ENCODE measurements at places on chromosomes 6 and 20.

GRCh38 chr20:7883741-7884140 is 56.5 kb downstream of the HAO1 start:
- ATAC-seq = no peak

DNA sequence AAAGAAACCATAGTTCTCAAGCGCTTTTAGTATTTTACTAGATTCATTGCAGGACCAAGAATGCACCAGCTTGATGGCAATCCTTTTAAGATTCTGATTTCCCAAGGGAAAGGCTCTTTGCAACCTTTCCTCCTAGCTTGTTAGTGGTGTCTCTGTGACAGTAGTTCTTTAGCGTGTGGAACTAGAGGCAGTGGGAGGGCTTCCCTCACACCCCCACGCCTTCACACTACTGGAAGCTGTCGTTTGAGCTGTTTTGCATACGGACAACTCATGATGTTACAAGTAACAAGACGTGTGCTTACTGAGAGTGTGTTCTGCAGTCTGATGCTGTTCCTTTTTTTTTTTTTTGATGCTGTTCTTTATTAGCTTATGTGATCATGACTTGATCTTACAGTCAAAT is 34.1 kb downstream of the EYA4 start:
- no peak for ATAC-seq

- peak; percentile 70 for ATAC-seq
These were observed 12.3 kb downstream of the TMEM14B start for GRCh38 chr6:10759884-10760329.

DNA sequence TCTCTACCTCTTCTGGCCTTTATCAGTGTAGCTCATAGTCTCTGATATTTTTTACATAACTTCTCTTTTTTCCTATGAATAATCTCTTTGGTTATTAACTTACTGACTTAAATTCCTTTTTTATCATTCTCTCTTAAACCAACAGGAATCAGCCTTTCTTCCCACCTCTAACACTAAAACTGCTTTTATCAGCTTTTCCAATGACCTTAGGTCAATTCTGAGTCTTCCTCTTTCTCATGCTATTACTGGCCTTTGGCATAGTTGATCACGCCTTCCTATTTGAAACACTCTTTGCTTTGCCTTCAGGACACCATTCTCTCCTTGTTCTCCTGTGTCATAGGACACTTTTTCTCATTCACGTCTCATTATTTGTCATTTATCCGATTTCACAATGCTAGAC is 8.1 kb upstream of the HINT3 start:
- no peak for ATAC-seq

GRCh38 chr6:14595751-14596150 is 478.2 kb downstream of the CD83 start:
- ATAC-seq = no peak

DNA sequence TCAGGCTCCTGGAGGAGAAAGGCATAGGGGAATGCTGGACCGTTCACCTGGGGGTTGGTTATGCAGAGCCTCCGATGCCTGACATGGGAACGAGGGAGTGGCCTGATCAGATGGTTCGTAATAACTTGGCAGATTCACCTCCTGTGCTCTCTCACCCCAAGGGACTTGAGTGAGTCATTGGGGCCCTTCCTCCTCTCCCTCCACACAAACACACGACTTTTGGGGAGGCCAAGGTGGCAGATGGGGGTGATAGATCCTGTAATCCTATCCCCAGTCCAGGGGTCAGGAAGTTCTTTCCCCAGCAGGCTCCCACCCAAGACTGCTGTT is 45.6 kb upstream of the ARFGEF2 start:
- ATAC-seq = no peak

GRCh38 chr6:164749221-164750064 is 560.0 kb downstream of the C6orf118 start:
- ATAC-seq = no peak

DNA sequence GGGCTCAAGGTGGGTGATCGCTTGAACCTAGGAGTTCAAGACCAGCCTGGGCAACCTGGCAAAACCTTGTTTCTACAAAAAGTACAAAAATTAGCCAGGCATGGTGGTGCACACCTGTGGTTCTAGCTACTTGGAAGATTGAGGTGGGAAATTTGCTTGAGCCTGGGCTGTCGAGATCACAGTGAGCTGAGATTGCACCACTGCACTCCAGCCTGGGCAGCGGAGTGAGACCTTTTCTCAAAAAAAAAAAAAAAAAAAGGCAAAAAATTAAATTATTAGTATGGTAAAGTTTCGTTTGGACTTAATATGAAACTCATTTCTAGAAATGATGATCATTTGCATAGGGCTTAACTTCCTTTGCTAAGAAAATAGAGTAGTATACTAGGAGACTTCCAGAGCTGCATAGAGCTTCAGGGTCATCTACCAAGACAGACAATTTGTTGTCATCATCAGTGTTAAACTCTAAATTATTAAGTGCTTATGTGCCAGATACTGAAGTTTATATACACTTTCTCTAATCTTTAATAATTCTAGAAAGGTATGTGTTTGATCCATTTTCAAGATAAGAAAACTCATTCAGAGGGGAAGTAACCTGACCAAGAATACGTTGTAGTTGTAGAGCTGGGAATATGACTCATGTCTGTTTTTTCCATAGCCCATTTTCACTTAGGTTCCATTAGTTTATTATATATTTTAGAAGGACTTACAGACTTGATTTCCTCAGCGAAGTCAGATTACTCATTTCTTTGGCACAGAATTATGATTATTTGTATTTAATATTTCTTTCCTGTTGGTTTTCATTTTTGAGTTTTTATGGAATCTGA is 84.5 kb downstream of the SLC16A10 start:
- no peak for ATAC-seq

DNA sequence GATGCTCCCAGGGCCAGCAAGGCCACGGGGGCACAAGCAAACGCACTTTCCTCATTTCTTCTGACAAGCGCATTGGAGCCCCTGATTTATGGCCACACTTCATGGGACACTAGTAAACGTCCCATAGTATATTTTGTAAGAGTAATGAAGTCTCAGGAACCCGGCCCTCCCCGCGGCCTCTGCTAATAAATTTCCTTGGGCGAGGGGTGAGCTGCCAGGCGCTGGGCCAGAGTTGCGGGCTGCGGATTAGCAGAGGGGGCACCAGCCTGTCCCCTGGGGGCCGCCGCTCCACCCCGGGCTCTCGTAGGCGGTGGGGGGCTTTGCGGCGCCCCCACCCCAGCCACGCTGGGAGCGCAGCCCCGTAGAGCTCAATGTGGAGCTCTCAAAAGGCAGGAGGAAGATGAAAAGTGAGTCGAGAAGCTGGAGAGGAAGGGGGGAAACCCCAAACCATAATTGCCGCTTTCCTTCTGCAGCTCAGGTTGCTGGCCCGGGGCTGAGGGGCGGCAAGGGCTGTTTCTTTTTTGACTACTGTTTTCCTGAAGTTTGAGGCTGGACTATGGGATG is 173.6 kb downstream of the CDC5L start:
- no peak for ATAC-seq

All from SK-N-SH treated with all-trans-retinoic acid at 6 μM for 48 hours (cell line).